ENCODE measurements at places on chromosomes 4 and X. TPM values are rescaled to one million over a fixed set of nuclear protein-coding genes. Genes with fewer than 3 reads are reported as not detected.

CT45A3 gene
- total RNA-seq: not detected

CCDC120 gene
- 0.19 TPM for total RNA-seq

RAPGEF2 gene
- 38.9 TPM for total RNA-seq

RIBC1 gene
- 0.19 TPM for total RNA-seq

ALG13 gene
- total RNA-seq: 30.4 TPM

RBM47 gene
- total RNA-seq: 2.0 TPM

SRPX2 gene
- total RNA-seq: 171 TPM

XAGE1A gene
- not detected for total RNA-seq

CYLC1 gene
- not detected for total RNA-seq

PAGE5 gene
- not detected for total RNA-seq

GPRASP1 gene
- 7.3 TPM for total RNA-seq

SASH3 gene
- not detected for total RNA-seq

INPP4B gene
- 25.3 TPM for total RNA-seq

LAGE3 gene
- total RNA-seq: 22.4 TPM

UGT2B15 gene
- total RNA-seq: not detected

CRLF2 gene
- total RNA-seq: not detected

PDZD4 gene
- total RNA-seq: 0.56 TPM

NDNF gene
- 0.56 TPM for total RNA-seq

NOX1 gene
- not detected for total RNA-seq

MXD4 gene
- 57.5 TPM for total RNA-seq

ELF4 gene
- total RNA-seq: 5.4 TPM

CTSO gene
- 33.0 TPM for total RNA-seq

LIMCH1 gene
- 20.3 TPM for total RNA-seq
